ENCODE measurements at places on chromosomes 2 and 18.

- DNase-seq: peak; percentile 88
Observed at GRCh38 chr2:37344453-37345361, at the start of gene QPCT. Gene QPCT (plus strand): TSS chr2:37344630. CDS start chr2:37344732, 102 bp downstream.

- no peak for DNase-seq
Observed at GRCh38 chr18:59718108-59718463, 20.9 kb upstream of the CCBE1 start.

- DNase-seq: no peak
Observed at GRCh38 chr2:202031246-202031951, 2.3 kb upstream of the FZD7 start.

DNA sequence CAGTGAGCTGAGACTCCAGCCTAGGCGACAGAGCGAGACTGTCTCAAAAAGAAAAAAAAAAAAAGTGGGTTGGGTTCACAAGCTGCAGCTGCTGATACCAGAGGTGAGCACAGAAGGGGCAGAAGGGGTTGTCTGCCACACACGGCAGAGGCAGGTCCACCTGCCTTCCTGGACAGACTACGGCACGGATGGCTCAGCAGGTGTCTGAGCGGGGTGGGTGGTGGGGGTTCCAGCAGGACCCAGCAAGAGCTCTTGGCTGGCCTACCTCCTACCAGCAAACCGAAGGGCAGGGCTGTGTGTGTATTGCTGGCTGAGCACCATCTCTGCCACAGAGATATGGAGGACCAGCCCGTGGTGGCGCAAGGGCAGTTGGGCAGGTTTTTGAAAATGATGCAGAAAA, 130.4 kb upstream of the ASB18 start:
- no peak for DNase-seq

DNA sequence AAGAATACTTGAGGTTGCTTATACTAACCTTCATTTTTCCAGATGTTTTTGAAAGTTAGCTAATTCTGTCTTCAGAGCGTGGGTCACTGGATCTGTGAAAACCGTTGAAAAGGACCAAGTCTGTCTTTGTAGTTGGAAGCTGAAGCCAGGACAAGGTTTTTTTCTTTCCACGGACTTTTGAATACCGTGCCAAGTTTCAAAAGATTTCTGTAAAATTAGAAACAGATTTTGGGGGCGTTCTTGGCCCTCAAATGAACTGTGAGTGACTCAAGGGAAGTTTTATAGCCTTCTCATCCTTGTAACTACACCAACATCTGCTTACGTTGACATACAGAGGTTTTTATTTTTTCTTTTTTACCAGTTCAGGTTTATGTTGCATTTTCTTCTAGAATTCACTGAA, at the start of gene FAP:
Gene FAP (minus strand): TSS at position 152 of the 400 bp plus-strand sequence. CDS start 118 bp downstream, at position 34.
- DNase-seq: no peak

DNA sequence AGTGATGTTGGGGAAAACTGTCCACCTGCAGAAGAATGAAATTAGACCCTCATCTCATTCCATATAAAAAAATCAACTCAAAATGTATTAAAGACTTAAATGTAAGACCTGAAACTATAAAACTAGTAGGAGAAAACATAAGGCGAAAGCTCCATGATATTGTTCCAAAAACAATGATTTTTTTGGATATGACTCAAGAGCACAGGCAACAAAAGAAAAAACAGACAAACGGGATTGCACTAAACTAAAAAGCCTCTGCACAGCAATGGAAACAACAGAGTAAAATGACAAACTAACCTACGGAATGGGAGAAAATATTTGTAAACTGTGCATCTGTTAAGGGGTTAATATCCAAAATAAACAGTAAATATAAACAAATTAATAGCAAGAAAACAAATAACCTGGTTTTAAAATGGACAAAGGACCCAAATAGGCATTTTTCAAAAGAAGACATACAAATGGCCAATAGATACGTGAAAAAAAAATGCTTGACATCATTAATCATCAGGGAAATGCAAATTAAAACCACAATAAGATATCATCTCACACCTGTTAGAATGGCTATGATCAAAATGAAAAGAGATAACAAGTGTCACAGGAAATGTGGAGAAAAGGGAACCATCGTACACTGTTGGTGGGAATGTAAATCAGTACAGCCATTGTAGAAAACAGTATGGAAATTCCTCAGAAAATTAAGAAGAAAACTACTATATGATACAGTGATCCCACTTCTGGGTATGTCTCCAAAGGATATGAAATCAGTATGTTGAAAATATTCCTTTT, 26.6 kb downstream of the LRRFIP1 start:
- DNase-seq: no peak

DNA sequence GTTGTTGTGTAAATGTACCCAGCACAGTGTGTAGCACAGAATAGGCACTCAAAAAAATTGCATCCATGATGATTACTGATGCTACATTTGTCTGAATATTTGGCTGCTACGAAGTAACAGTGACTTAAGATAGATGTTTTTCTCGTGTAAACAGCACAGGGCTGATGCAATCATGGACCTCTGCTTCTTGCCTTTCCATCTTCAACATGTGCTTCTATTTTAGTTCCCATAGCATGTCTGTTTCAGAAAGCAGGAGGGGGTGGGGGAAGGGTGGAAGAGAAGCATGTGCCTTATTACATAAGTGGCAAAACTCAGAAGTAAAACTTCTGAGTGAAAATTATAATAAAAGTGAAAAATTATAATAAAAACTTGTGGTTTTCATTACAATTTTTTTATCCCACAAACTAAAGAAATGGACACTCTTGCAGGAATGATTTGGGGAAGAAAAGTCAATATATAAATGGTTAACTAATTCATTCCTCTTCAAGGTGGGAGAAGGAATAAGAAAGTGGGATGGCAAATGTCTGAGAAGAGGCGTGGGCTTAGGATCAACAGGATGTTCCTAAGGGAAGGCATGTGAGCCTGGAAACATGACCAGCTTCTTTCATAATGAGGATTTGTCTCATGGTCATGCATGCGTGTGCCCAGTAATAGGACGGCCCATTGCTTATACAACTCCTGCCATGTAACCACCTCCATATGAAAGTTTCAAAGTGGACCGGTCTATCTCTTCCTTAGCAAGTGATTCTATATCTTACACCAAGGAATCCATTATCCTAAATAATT, 27.2 kb downstream of the CCBE1 start:
- DNase-seq: no peak

DNA sequence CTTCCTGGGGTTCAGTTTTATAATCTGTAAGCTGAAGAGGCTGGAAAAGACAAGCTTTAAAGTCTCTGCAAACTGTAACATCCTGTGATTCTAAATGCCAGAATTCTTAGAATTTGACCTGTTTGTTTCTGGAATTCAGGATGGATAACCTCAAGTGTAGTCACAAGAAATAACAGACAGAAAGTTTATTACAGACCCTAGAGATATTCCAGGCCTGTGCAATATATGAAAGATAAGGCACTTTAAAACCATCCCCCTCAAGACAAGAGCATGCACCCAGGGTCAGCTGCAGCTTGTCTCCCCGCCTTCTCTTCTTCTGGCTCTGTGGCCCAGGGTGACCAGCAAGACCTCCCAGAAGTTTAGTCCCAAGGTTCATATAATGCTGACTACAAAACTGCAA, 298.7 kb upstream of the ACVR2A start:
- no peak for DNase-seq

DNA sequence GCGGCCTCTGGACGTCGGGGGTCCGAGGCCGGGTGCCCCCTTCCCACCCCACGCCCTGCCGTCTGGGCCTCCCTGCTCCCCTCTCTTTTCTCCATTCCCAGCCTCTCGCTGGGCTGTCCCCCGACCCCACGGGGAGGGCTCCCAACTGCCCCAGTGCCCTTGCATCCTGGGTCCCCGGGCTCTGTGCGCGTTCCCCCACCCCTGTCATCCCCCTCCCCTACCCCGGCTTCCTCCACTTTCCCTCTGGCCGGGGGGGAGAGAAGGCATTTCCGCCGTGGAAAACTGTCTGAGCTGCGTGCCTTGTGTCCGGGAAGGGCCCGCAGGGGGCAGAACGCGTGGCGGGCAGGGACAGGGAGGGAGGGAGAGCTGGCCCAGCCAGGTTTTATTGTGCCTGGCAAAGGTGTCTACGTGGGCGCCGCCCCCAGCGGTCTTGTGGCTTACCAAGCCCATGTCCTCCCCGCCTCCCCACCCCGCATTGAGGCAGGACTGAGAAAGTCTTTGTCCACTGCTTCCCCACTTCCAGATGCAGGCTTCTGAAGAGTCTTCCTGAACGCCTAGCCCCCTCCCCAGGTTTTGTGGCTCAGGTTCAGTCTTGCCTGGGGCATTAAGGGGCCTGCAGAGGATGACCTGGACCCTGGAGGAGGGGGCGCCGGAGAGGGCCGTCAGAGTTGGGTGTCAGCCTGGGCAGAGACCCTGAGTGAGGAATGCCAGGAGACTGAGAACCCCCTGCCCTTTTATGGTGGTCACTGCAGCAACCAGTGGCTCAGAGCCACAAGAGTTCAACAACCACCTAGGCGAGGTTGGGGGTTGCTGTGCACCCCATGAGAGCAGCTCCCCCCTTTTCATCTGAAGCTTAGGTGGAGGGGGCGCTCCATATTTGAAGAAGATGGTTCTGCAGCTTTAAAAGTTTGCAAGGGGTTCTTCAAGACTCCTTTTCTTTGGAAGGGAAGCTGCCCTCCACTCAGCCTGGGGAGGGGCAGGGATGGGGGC, 1.3 kb downstream of the ITM2C start:
- DNase-seq: no peak

- no peak for DNase-seq
Observed at GRCh38 chr2:181947273-181947672, 38.4 kb upstream of the PPP1R1C start.

GRCh38 chr18:2515908-2516625, 55.2 kb downstream of the METTL4 start:
- no peak for DNase-seq

DNA sequence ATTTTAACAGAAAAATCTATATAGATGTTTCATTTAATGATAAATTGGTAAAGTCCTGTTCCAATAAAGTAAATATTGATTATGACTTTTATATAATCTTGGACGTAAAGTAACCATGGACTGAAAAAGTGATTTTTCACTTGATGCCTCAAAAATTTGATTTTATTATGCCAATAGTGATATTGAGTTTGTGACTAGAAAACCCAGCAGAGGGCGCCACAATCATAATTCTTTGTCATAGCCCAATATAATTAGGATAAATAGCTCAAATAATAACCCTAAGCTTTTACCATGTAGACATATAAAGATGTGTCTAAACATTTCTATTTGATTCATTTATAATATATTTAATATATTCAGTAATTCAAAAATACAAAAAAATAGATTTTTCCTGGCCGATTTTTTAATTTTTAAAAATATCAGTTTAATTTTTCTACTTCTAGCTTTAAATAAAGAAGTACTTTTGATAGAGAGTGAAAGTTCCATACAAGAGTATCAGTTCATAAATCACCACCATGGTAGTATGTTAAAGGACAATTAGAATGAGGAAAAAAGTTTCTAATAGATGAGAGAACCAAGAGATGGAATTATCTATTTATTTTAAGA, 30.7 kb downstream of the CAMKMT start:
- peak; percentile 18 for DNase-seq

- DNase-seq: no peak
Observed at GRCh38 chr18:48201337-48202005, 207.7 kb downstream of the ZBTB7C start.

DNA sequence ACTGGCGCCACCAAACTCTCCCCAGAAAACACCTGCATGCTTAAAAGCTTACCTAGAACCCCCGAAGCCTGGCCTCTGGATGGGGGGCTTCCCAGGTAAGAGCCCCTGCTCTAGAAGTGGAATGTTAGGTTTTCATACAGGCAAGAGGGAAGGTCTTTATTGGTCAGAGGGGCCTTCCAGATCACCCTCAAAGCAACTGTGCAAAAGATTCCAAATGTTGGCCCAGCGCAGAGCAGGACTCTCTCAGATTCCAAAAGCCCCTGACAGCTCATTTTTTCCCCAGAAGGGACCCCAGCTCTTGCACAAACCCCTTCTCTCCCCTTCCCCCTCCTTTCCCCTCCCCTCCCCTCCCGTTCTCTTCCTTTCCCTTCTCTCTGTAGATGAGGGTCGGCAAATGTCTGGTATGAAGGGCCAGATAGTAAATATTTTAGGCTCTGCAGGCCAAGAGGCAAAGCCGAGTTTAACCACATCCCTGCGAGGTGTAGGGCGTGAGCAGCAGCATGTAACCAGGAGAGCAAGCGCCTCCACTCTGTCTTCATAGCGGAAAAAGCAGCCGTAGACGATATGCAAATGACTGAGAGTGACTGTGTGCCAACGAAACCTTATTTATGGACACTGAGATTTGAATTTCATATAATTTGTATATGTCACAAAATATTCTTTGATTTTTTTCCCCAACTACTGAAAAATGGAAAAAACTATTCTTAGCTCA, 116.9 kb downstream of the SMAD7 start:
- DNase-seq: peak; percentile 64

DNA sequence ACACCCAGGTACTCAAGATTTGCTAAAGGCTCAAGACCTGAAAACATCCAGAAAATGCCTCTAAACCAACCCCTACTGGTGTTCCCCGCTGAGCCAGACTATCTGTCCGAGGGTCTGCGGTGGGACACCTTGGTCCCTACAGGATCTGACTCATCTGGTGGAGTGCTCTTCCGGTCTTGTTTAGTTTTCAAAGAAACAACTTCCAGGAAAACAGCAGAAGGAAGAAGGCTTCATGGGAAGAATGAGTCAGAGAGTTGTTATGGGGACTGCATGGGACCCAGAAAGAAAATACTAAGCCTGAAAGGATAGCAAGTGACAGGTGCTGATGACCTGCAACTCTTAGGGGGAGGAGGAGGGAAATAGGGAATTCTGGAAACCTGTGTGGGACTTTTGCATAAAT, 41.3 kb downstream of the ZFP36L2 start:
- no peak for DNase-seq

DNA sequence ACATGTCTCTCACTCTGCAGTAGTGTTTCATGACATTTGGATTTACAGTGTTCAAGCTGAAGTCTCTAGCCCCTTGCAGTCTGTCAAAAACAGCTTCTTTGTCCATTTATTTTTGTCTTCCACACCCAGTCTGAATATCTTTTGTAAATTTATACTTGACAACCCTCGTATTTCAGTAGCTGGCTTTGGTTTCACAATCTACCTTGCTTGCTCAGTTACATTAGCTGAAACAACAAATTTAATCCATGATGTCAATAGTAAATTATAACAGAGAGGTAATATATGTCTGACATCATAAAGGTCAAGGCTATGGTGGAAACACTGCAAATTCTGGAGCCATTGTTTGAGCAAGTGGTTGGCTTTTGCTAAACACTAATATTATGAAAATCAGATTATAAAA, 328.7 kb downstream of the MTX2 start:
- no peak for DNase-seq

GRCh38 chr2:178244777-178245176, 50.5 kb downstream of the OSBPL6 start:
- no peak for DNase-seq

DNA sequence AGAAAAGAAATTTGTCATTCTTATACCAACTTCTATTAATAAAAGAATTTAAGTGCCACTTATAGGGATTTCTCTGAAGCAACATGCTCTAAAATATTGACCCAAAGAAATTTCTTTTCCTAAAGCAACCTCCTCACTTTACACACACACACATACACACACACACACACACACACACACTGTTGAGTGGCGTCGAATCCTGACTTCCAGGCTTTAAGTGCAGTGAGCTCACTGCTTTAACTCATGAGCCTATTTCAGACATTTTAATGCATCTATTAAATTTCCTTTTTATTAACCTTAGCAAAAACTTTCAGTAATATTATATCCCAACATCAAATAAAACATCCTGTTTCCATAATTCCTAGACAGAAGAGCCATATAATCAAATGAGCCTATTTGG, 229.1 kb upstream of the ACVR2A start:
- DNase-seq: no peak

Measured in CD4-positive, alpha-beta T cell treated with Interleukin-15 for 1 hour (primary cell).